Activated CD8-positive, alpha-beta memory T cell treated with anti-CD3 and anti-CD28 coated beads, Interleukin-2, amount 10 ng/mL, durations not matched to agents 7 days and 5 days (primary cell): ENCODE measurements at places on chromosomes 13 and 19. TPM values are rescaled to one million over a fixed set of nuclear protein-coding genes. Genes with fewer than 3 reads are reported as not detected.
A peak's percentile ranks its signal among the peaks of the same experiment; 100 is the strongest.

The CEACAM6 gene
- total RNA-seq = not detected

GRCh38 chr13:100941377-100942368, 267.1 kb upstream of the TMTC4 start:
- DNase-seq = no peak
- H3K27ac ChIP-seq = no peak overlapping the region
- H3K27me3 ChIP-seq = peaks cover 4% of the 10 kb centered on the region
- H3K4me3 ChIP-seq = no peak overlapping the region
- no peaks in the 10 kb centered on the region for H3K36me3 ChIP-seq

GRCh38 chr19:39297931-39298634, 1.9 kb downstream of the IFNL1 start:
- peak; percentile 94 for DNase-seq
- H3K27ac ChIP-seq = peak overlapping the region; percentile 83
- peaks cover 16% of the 10 kb centered on the region for H3K27me3 ChIP-seq

DNA sequence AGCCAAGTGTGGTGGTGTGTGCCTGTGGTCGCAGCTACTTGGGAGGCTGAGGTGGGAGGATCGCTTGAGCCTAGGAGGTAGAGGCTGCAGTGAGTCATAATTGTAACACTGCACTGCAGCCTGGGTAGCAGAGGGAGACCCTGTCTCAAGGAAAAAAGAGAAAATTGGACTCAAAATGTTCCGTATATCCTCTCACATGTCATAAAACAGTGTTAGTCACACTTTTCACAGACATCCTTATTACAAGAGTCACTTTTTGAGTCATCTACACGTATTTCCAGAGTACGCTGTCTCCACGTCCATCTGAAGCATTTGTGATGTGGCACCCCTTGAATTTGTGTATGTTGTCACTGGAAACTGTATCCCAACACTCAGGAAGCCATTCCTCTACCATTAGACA, 133.0 kb downstream of the SIPA1L3 start:
- H3K27ac ChIP-seq = no peak overlapping the region
- H3K36me3 ChIP-seq = no peaks in the 10 kb centered on the region
- H3K4me1 ChIP-seq = no peaks in the 10 kb centered on the region
- DNase-seq = no peak
- no peak overlapping the region for H3K4me3 ChIP-seq
- no peaks in the 10 kb centered on the region for H3K27me3 ChIP-seq

GRCh38 chr19:18153556-18154134, 682 bp downstream of the PIK3R2 start:
- H3K4me3 ChIP-seq = peak overlapping the region; percentile 84
- no peaks in the 10 kb centered on the region for H3K27me3 ChIP-seq
- DNase-seq = peak; percentile 47
- H3K4me1 ChIP-seq = peaks cover 31% of the 10 kb centered on the region
- H3K36me3 ChIP-seq = peaks cover 11% of the 10 kb centered on the region
